ENCODE measurements at places on chromosomes 6 and 20.

GRCh38 chr6:146315381-146316174, 228.1 kb upstream of the RAB32 start:
- DNase-seq, result no peak

DNA sequence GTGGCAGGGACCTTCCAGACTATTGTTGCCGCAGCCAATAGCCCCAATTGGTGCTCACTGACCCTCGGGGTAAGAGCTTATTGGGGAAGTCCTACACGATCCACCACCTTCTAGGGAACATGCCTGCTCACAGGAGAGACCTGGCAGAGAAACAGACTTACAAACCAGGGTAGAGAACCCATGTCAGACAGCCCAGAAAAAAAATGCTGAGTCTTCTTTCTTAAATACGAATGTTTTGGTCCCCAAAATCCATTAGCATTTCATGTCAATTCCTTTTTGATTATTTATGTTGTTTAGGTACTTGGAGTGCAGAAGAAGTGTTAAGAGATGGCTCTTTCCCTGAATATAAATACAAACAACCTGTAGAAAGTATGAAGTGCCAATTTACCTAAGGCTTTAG, 84.9 kb upstream of the PDE10A start:
- DNase-seq, result no peak

DNA sequence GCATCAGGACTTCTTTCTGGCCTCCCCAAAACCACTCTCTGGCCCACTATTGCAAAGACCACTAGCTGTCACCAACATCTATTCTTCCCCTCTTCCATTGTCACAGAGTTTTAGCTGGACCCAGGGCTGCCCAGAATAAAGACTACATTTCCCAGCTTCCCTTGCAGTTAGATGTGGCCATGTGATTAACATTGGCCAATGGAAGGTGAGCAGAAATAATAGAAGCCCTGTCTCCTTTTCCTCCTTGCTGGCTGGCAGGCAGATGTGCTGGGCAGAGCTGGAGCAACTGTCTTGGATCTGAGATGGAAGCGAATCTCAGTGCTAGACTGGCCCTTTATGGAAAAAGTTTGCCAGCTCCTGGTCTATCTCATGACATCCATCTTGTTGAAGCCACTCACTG, 97.0 kb downstream of the KCNB1 start:
- no peak for DNase-seq

GRCh38 chr20:11252447-11252846, 578.6 kb upstream of the JAG1 start:
- no peak for DNase-seq

- no peak for DNase-seq
These were observed 341.6 kb downstream of the SOX4 start for GRCh38 chr6:21935142-21935541.
